Suprapubic skin (tissue), 4 donors: ENCODE measurements at places on chromosomes 7 and 10. TPM values are rescaled to one million over a fixed set of nuclear protein-coding genes. Genes with fewer than 3 reads are reported as not detected.

GRCh38 chr7:37359662-37360444 is 88.8 kb downstream of the ELMO1 start:
- DNase-seq, result no peak

Gene SGMS1
- 184 TPM for total RNA-seq

GRCh38 chr10:127940866-127941640 is 34.1 kb downstream of the PTPRE start:
- no peak for DNase-seq

GRCh38 chr10:17847585-17848296 is 38.6 kb downstream of the MRC1 start:
- no peak for DNase-seq

DNA sequence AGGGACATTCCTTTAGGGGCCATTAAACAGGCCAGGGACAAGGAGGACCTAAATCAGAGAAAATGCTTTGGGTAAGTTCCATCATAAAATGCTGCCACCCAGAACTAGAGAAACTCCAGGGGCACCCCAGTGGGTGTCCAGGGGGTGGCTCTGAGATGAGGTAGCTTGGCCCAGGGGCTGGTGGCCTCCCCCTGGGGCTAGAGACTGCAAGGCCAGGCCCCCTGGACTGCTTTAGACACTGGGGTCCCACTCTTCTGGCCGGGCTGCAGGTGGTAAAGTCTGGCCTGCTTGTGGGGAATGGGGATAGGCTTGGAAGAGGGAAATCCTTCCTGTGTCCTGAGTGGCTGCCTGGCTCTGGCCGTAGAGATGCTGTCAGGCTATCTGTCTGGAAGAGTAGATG is 169.6 kb upstream of the PODXL start:
- DNase-seq, result no peak

DNA sequence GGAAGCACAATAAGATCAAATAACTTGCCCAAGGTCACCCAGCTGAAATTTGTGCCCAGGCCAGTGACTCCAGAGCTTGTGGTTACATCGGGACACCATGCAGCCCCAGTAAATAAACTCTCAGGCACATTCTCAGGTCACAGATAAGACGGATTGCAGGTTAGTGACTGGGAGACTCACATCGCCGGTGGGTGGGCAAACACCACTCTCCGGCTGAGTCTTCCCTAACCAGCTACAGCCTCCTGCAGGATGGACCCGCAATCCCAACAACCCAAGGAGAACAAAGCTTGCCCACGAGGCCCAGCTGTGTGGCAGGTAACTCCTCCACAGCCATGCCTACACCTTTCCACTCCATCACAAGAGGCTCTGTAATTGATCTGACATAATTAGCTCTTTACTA is 81.7 kb upstream of the EFCAB10 start:
- no peak for DNase-seq

DNA sequence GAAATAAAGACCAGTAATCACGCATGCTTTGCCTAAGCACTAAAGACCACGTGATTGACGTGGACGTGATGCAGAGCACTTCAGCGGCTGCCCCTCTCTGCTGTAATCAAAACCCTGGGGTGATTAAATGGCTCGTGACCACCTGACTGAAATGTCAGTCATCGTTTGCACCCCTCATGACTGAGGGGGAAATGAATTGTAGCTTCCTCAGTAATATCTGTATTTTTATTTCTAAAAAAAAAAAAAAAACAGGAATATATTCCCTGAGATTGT is 148.1 kb upstream of the RSU1 start:
- no peak for DNase-seq
